Activated CD4-positive, alpha-beta T cell treated with anti-CD3 and anti-CD28 coated beads, Interleukin-2, amount 50 U/mL, for 48 hours (primary cell): ENCODE measurements at places on chromosomes 3 and 15.

GRCh38 chr15:75723171-75723846, 10.7 kb upstream of the CSPG4 start:
- DNase-seq, result no peak

- DNase-seq, result peak; percentile 14
These were observed 32.1 kb downstream of the GRK7 start for GRCh38 chr3:141795276-141795675.

DNA sequence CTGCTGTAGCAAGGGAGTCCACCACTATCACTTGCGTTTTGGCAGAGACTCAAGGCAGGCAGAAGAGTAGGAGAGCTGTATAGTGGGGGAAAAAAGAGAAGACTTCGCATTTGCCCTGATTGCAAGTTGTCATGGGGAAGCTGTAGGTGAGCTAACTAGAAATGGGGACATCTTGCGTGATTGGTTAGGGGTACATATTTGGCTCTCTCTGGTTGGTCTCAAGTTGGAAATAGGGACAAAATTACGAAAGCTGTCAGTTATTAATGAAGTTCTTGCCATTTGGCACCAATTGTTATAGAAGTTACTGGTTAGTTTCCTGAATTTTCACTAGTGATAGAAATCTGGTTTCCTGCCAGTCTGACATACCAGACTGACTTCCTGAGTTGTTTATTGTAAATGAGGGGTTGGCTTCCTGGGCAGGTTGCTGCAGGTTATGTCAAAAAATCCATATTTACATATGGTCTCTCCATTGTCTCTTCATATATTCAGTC, 8.2 kb upstream of the SENP7 start:
- DNase-seq, result no peak

DNA sequence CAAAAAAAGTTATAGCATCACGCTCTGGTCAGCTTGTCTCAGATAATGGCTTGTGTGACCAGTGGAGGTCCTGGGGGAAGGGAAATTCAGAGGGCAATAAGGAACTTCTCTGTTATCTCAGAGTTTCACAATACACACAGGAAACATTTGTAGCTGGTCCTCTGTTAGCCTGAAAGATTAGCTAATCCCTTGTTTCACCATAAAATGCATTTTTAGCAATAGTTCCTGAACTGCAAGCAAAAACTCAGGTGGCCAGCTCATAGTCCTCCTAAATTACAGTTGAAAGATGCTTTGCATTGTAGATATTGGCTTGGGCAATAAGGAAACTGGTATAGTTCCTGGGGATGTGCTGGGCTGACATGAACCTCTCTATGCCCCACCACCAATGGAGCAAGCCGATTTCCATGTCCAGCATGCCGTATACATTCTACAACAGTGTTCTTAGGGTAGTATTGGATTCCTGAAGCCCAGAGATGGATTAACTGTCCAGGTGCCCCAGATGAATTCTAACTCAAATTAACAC, 141.5 kb upstream of the TBL1XR1 start:
- DNase-seq, result no peak

- no peak for DNase-seq
These were observed 35.1 kb upstream of the FRMD4B start for GRCh38 chr3:69420781-69421520.

DNA sequence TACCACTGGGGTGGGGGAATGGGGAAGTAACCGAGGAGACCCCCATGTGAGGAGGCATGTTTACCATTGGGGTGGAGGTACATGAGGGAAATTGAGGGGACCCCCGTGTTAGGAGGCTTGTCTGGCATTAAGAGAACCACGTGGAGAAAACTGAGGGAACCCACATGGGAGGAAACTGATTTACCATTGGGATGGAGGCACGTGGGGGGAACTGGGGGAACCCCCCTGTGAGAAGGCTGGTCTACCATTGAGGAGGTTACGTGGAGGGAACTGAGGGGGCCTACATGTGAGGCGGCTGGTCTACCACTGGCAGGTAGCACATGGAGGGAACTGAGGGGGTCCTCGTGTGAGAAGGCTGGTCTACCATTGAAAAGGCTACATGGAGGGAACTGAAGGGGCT, 159.4 kb downstream of the FBLN2 start:
- DNase-seq, result no peak

DNA sequence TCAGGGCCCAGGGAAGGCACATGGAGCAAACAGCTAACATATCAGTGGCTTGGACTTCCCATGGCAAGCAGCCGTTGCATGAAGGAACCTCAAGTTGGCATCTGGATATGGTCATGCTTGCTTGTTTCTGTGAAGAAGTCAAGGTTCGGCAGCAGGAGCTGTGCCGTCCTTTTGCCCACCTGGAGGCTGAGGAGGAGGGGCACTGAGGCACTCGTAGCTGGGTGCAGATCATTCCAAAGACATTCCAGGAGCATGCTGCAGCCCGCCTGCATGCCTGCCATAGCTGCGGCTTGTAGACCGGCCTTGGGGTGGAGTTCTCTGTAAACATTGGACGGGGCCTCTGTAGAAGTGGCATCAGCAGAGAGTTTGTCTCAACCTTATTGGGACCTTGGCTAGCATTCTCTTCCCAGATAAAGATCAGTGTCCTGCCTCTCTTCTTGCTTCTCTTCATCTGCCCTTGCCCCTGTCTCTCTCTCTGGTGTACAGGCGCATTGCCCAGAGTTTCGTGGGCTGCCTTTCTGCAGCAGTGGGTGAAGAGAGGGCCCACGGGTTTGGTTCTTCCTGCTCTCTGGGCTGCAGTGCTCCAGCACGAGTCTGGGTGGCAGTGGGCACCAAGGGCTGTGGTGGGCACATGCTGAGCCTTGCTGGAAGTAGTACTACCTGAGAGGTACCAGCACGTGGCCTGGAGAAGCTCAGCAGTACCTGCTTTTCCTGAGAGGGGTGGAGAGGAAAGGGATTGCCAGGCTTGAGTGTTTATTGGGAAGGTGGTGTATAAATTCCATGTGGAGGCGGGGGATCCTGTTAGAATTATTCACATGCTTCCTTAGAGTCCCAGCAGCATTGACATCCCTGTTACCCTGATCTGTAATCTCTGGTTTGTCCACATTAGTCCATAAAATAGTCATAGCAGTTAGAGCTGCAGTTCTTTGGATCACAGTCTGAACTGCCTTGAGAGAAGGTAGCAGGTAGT, 49.4 kb downstream of the CHCHD6 start:
- DNase-seq, result no peak

DNA sequence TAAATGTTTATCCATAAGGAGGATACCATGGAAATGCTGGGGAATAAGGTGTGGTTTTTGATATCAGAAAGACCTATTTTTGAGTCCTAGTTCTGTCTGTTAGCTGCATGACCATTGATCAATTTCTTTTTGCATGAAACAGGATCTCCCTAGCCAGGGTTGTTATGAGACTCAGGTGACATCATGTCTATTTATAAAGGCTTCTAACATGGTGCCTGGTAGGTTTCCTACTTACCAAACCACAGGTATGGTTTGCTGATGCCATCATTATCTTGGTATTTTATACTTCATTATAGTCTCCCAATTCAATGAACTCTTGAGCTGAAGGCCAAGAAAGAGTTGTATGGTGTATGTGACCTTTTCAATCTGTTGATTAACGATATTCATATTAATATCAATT, 144.0 kb downstream of the CLSTN2 start:
- DNase-seq, result no peak

DNA sequence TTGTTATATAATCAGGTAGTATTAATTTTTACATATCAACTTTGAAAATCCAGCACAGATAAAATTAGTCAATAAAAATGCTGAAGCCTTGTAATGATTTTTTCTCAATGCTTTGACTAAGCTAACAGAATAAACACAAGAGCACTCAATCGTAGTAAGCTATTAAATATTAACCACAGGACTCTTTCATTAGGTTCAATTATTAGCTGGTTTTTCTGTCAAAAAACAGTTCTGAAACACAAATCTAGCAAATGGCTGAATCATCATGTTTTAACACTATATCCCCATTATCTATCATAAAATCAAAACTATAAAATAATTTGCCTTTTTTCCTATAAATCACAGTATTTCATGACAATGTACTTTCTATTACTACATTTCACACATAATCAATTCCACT, 69.6 kb downstream of the PLOD2 start:
- no peak for DNase-seq

GRCh38 chr3:62241279-62241678, 132.1 kb downstream of the FEZF2 start:
- DNase-seq, result no peak

DNA sequence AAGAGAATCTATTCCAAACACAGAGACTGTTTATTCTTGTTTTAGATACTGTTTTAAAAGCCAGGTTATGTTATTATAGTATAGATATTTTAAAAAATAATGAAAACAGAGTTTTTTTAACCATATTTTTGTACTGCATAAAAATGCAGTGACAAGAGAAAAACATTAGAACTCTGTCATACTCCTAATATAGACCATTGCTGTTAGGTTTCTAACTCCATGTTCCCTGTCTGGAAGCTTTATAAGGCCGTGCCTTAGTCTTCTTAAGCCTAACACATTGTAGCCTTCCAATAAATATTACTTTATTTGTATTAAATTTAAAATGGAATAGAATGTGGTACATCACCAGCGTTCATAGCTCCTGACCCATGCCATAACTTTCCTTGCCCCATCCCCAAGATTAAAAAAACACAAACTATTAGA, 53.2 kb downstream of the MBNL1 start:
- DNase-seq, result no peak

GRCh38 chr3:50269977-50270413, 1.0 kb downstream of the SEMA3B start:
- DNase-seq, result no peak

GRCh38 chr3:121228971-121229370, 316.8 kb downstream of the POLQ start:
- no peak for DNase-seq

GRCh38 chr15:89648106-89649012, 6.9 kb downstream of the KIF7 start:
- no peak for DNase-seq

DNA sequence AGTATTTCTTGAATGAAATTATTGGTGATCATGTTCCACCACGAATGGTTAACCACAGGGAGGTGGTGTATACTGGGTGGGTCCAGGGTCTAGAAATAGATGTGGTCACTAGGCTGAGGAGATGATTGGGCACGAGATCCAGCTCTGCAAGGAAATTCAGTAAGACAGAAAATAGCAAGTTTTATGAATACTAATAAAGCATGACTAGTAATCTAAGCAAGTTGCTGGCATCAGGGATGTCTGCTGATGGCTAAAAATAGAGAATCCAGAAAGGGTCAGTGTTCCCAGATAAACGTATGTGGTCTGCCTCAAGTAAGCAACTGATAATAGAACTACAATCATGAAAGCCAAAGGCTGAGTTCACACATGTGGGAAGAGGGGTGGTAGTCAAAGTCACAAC, 108.3 kb upstream of the FRMD4B start:
- no peak for DNase-seq

- peak; percentile 67 for DNase-seq
These were observed 22.6 kb downstream of the SH3BP5 start for GRCh38 chr3:15309662-15310335.

DNA sequence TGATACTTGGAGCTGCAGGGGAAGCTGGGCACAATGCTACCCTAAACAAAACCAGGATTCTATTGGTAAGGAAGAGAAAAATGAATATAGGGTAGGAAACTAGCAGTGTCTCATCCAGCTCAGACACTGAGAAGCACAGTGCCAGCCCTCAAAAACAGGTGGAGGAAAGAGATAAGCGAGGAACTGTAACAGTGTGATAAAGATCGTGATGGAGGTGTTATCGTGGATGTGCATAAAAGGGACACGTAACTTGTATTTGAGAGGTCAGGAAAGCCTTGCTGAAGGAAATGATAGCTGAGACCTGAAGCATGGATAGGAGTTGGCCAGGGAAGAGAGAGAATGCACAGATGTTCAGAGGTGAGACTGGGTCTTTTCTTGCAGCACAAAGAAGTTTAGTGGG, 27.4 kb downstream of the MIX23 start:
- DNase-seq, result no peak

DNA sequence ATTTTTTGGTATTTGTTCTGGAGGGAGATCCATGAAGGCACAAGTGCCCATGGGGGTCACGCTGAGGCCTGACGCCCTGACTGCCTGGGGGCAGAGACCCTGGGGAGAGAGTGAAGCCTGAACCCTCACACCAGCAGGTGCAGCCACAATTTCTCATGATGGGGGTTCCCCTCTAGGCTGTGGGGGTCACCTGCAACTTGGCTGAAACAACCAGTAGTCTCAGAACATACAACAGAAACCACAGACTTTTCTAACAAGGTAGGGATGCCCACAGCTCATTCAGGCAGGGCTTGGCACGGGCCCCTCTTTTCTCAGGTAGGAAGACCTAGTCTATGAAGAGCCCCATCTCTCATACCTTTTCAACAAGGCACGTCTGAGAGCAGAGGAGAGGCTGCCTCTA, 245.1 kb downstream of the ADAMTS17 start:
- DNase-seq, result no peak

DNA sequence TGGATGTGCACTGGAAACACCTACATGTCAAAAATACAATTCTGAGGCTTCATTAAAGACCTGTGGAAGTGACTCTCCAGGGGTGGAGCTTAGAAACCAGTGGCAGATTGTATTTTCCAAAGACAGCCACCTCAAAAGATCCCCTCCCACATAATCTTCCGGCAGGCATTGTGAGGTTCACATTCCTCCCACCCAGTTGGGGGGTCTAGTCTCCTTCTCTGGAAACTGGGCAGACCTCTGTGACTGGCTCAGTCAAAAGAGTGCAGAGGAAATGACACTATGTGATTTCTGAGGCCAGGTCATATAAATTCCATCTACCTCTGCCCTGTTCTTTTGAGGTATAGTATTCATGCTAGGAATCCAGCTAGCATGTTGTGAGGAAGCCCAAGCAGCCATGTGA, 1.9 kb upstream of the CFAP92 start:
- DNase-seq, result no peak

GRCh38 chr3:100044369-100044768, 69.9 kb downstream of the FILIP1L start:
- DNase-seq, result no peak

DNA sequence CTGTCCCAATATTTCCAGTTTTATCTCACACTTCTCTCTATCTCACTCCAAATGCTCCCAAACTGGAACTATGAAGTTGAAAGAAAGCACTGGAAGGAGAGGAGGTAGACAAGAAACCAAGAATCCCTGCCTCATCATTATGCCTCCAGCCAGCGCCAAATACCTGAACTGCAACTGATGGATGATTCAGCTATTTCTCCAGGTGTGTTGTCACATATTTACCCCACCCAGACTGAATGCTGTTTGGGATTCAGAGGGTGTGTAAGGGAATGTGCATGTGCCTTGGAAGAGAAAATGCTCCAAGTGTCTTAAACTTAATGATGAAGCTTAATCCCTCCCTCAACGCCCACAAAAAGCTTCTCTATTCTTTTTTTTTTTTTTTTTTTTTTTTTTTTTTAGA, 269.5 kb upstream of the ATP11B start:
- DNase-seq, result no peak

- DNase-seq, result peak; percentile 68
These were observed 15.0 kb downstream of the TIGIT start for GRCh38 chr3:114308830-114309229.

GRCh38 chr15:66707310-66708082, 5.5 kb downstream of the SMAD6 start:
- no peak for DNase-seq

DNA sequence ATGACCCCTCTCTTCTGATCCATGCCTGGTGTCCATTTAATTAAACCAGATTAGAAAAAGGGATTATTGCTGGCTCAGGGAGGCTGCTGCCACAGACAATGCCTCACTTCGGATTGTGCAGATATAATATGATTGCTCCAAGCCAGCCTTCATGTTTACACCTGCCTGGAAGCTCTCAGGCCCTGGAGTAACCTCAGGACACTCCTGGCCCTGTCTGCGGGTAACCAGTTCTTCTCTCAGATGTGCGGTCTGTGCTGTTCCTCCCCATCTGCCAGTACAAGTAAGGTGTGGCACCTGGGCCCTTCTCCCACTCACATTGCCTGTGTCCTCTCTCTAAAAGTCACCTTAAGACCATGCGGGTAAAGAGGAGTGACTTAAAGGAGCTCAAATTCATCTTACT, 8.8 kb upstream of the GOLGA8J start:
- DNase-seq, result no peak
